ENCODE measurements at places on chromosomes 2 and 18.

- DNase-seq = no peak
Observed at GRCh38 chr2:235050980-235051351, 99.1 kb downstream of the SH3BP4 start.

- no peak for DNase-seq
Observed at GRCh38 chr2:108947271-108947907, 41.6 kb downstream of the EDAR start.

- no peak for DNase-seq
Observed at GRCh38 chr2:172680436-172681068, 55.1 kb upstream of the RAPGEF4 start.

GRCh38 chr18:63192885-63193349, 126.7 kb downstream of the BCL2 start:
- DNase-seq = no peak

DNA sequence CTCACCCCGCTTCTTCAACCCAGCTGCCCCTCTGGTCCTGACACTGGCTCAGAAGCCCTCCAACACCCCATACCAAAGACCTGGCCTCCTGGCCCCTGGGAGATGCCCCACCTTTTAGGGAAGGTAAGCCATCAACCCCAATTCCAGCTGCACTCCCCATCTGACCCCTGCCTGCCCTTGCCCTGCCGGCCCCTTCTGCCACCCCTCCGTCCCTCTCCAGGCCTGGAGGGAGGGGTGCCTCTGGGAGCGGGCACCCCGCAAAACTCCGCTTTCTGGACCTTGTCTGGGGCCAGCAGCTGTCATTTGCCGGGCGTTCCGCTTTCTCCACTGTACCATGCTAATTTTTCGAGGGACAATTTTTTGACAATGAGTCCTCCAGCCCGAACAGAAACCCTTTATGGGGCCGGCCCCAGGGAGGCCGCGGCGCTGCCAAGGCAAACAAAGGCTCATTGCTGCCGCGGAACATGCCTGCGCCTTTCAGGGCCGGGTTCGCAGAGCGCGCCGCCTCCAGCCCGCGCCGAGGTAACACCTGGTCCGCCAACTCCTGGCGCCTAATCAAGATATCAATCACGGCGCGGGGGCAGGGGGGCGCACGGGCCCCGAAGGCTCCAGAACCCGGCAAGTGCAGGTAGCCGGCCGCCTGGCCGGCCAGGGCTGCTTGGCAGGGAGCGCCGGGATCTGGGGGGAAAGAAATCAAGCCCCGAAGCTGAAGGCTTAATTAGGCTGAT, 96.0 kb downstream of the INHBB start:
- no peak for DNase-seq

GRCh38 chr2:98149333-98149697, 62.3 kb downstream of the VWA3B start:
- DNase-seq = no peak

GRCh38 chr18:30469091-30469490, 573.5 kb downstream of the DSC3 start:
- no peak for DNase-seq

Data from stimulated activated CD8-positive, alpha-beta memory T cell treated with anti-CD3 and anti-CD28 coated beads, Interleukin-2, amount 100 ng/mL, for 1 hour (primary cell).